ENCODE measurements at places on chromosomes 6 and 20. TPM values are rescaled to one million over a fixed set of nuclear protein-coding genes. Genes with fewer than 3 reads are reported as not detected.
A peak's percentile ranks its signal among the peaks of the same experiment; 100 is the strongest.

DNA sequence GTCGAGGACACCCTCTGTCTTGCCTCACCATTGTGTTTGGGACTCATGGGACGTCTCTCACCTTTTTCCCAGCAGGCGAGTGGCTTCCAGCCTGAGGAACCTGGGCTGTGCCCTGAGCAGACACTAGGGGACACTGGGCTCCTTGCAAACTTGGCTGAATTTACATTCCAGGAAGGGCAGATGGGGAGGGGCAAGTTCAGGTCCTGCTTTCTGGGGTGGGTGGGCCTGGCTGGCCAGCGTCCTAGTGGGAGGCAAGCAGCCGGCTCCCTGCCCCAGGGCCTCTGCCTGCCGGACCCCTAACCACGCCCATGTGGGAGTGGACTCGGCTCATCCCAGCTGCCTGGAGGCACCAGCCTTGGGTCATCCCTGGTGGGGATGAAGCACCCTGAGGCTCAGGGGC, 48.2 kb upstream of the MLN start:
- DNase-seq = peak; percentile 93

DNA sequence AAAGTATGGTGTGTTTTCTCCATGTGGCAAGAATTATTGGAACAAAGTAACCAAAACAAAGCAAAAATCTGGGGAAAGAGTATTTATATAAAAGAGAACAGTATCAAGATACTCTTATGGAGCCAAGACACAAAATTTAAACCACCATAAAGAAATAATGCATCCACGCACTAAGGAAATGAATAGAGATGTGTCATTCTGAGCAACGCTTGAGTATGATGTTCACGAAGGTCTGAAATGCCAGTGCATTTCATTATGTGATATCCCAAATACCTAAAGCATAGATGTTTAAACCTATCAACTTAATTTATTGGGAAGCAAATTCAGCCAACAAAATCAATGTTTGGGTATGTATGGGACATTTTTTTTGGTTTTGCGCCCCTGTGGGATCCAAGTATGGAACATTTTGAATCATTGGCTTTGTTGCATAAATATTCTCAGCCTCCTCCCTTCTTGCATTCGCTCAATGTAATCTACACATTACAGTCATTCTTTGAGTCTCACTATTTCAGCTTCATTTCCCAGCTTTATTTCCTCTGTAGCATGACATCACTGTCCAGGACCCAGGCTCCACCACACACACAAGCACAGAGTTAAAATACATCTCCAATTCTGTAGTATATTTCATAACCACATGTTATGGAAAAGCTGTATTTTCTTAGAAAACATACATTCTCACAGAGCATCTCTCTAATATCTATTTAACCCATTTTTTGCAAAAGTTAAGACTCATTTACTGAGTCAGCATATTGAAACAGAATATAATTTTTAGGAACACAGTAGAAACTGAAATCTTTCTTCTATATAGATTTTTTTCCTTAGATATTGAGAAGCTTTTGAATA, 11.6 kb upstream of the MOXD1 start:
- no peak for DNase-seq

DNA sequence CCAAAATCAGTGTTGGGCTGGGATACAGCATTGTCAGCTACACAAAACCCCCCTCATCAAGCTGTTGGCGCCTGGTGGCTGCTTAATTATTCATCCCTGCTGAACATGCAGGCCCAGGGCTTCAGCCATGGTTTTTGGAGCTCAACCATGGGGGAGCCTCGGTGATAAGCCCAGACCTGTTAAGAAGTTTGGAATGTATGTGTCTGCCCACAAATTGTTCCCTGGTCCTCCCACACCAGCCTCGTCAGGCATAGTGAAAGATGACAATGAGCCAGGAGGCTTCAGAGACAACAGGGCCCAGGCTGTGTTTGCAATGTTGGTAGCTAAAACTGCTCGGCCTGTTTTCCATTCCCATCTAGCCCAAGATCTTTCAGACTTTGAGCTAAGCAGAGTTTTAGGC, 34.8 kb upstream of the SIRPA start:
- no peak for DNase-seq

GRCh38 chr6:3631186-3631585, 120.3 kb downstream of the PXDC1 start:
- no peak for DNase-seq

DNA sequence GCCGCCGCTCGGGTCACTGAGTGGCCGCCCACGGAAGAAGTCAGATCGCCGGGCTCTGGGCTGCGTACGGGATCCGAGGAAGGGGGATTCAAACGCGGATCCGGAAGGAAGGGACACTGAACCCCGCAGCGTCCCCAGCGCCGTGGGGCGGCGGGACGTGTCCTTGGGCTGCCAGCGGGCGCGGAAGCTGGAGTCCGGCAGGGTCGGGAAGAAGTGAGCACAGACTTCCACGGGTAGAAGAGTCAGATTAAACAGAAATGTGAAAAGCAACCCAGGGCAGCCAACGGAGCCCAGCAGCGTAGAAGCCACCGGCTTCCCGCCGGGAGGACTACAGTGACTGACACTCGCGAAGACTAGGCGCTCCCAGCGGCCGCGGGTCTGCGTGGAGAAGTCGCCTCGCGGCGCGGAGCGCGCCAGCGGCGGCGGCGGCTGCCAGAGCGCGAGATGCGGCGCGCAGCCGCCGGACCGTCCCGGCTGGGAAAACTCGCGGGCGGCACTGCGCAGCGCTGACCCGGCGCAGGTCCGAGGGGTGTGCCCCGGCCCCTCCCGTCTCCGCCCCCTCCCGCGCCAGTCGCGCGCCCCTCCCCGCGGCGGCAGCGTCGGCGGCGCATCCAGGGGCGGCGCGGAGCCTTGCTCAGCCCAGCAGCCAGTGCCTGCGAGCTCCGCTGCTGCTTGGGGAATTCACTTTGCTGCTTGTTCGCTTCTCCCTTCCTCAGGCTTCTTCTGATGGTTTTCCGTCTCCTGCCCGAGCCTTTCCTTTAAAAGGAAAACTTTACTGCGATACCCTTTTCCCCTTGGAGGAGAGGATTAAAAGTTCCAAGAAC, at the start of gene SAMD5:
Gene SAMD5 (plus strand): TSS at position 649 of the 824 bp plus-strand sequence. CDS start 239 bp downstream, outside the sequence.
- peak; percentile 93 for DNase-seq

GRCh38 chr6:97136626-97137358, 146.2 kb downstream of the MMS22L start:
- no peak for DNase-seq

- no peak for DNase-seq
Observed at GRCh38 chr20:41306061-41306727, 11.3 kb downstream of the ZHX3 start.

GRCh38 chr6:52548999-52549398, 27.9 kb downstream of the TRAM2 start:
- DNase-seq = no peak

MTG2 gene
- total RNA-seq = 32.7 TPM

OR2J3 gene
- not detected for total RNA-seq

SUN5 gene
- total RNA-seq = not detected

CUL9 gene
- 9.4 TPM for total RNA-seq

MATN4 gene
- 0.67 TPM for total RNA-seq

CDH22 gene
- total RNA-seq = 0.03 TPM
